NCI-H2081 treated with DMSO at 0.1 percent for 48 hours (cell line): ENCODE measurements at places on chromosomes 2 and 18.

- no peak for DNase-seq
These were observed 77.9 kb downstream of the LIMS1 start for GRCh38 chr2:108612153-108612513.

GRCh38 chr2:213020268-213020667, 131.1 kb downstream of the IKZF2 start:
- DNase-seq = no peak

DNA sequence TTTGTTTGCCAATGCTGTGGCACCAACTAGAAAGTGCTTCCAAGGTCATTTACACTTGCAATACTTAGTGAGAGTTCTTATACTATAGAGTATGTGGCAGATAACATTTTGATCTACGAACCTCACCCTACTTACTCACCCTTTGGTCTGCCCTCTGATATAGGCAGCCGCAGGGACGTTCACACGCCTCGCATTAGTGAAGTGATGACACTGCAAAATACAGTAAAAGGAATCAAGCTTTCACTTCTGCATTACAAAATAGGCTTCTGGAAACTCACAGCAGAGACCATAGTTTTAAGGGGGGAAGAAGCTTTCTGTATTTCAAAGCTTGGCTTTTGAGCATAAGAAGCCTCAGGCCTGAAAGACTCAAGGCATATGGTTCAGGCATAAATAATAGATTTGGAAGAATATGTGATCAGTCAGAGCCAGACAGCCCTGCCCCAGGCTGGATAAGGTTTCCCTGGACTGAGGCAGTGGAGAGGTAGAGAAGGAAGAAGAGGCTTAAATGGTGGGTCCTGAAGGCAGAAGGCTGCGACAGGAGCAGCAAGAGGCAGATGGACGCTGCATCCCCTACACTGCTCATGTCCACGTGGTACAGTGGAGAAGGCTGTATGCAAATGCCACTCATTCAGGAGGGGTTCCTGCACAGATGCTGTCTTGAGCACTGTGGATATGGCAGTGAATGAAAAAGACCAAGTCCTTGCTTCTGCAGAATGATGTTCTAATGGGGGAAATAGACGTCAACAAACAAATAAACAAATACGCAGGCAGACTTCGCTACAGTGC, 63.1 kb downstream of the FECH start:
- DNase-seq = no peak

DNA sequence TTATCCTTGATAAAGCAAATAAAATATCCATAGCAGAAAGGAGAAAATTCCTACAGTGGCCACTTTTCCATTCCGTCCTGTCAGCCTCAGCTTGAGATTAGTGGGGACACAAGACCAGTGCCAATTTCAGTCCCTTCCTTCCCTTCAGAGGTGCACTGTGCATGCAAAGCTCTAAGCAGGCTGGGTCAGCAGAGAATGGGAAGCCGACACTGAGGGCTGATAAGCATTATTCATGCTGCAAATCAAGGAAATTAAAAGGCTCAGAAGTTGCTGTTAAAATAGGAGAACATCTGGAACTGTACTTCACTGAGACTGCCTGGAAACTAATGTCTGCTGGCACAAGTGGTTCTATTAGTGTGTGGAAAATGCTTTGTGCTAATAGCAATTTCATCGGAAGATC, 534.3 kb downstream of the ADCYAP1 start:
- DNase-seq = no peak

DNA sequence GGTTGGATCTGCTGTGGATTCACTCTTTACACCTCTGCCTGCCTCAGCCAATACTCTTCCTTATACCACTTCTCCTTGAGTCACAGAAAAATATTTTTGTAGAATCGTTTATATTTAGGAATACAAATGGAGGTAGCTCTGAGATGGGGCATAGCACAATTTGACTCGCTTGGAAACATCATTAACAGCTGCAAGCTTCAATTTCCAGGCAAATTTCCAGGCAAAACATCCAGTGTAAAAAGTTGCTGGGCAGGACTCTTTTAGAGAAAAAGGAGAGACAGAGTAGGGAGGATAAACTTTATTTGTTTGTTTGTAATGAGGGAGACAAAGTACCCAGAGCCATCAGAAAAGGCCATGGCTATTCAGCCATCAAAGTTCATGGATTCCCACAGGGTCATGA, 74.4 kb upstream of the SOX11 start:
- no peak for DNase-seq

DNA sequence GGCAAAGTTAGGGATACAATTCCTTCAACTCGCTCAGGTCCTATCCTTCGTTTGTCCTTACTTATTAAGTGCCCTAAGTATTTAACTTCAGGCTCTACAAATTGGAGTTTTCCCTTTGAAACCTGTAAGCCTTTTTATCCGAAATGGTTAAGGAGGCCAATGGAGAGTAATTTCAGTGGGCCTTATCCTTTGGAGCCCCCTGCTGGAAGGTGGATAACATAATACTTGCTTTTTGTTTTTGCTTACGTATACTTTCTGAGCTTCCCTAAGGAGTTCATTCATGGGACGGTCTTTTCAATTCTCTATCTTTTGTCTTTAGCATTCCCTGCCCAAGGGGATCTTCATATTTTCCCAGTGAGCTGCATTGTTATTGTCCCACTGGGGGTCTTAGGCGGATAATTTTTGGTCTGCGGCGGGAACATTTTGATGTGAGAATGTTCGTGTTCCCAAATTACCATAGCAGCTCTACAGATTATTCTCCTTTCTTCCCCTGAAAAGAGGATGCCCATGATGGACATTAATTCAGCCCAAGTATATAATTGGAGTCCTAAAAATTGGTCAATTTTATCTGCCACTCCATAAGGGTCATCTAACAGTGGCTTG, 34.4 kb upstream of the TRAPPC8 start:
- no peak for DNase-seq

GRCh38 chr18:22563164-22563583, 145.5 kb upstream of the CTAGE1 start:
- DNase-seq = peak; percentile 17
